ENCODE measurements at places on chromosomes 7 and 10.

DNA sequence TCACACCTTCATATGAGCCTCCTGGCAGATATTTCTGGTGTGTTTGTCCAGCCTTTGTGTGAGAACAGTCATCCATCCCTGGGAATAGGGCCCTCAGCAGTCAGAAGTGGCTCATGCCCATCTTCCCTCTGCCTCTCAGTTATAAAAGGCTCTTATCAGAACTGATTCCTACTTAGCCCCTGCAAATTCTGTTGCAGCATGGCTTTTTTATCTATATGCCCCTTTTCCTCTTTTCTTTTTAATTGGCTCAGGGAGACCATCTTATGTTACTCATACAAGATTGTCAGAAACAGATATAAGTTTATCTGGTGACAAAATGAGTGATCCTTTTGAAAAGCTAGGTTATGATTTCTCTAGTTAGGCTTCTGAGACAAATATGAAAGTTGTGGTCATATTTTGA, 194.1 kb downstream of the CREB5 start:
- no peak for DNase-seq

GRCh38 chr7:73624669-73625001, 313 bp upstream of the MLXIPL start:
- DNase-seq, result no peak

GRCh38 chr7:142496545-142496991, 238.7 kb upstream of the PRSS58 start:
- no peak for DNase-seq

DNA sequence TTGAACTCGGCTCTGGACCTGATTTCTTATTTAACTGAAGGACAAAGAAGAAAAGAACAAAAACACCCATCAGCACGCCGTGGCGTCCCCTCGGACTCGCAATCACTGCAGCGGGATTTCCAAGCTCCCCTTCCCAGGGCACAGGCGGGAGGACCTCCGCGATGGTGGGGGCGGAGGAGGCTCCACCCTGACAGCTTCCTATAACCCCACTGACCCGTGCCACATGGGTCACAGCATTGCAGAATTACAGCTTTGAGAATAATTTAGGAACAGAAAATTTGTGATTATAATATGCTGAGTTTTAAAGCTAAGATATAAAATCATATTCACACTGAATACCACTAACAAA, 129.7 kb upstream of the SEC61G start:
- DNase-seq, result no peak

DNA sequence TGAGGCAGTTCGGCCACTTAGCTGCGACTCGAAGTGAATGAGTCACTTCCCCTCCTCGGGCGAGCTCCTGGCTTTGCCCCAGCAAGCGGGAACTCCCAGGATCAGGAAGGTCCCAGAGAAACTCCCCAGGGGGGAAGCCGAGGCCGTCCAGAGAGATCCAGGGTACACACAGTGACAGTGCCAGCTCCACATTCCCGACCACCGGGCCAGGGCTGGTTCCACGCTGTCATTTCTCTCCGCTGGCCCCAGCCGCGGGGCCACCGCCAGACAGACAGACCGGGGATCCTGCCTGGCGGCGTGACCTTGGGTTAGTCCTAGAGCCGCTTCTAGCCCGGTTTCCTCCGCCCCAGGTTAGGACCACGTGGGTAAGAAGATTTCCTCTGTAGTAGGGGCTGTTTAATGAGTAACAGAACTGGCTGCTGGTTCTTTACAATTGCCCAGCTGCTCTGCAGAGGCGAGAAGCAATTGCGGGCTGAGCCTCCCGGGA, 463 bp upstream of the UPP1 start:
- DNase-seq, result peak; percentile 48

DNA sequence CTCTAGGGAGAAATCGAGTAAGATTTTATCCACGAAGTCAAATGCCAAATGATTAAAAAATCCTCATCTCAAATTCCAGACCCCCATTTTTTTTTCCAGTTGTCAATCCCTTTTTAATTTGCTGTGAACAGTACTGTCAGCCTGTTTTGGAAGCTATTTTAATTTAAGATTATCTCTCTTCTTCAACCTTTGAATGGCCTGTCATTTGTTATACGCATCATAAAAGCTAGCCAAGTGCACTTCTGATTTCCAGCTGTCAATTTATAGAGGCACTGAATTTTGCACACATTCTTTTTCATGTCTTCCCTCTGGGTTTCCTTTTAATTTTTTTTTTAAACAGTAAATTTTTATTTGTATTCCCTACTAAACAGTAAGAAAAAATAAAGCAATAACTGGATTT, 336.4 kb upstream of the HGF start:
- DNase-seq, result no peak

DNA sequence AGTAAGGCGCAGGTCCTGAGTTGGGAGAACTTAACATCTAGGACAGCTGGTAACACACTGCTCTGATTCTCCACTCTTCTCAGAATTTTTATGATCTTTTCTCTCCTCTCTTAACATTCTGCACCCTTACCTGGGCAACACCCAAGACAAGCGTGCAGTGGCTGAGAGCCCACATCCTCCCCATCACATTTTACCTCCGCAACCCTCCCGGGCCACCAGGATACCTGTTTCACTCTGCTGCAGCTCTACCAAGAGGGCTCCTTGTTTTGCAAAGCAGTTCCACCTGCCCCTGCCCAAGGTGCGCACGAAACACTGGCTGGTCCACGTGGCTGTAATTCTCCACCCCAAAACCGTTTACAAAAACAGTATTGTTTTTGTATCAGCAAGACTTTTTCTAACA, 81.5 kb downstream of the ITIH5 start:
- DNase-seq, result no peak

DNA sequence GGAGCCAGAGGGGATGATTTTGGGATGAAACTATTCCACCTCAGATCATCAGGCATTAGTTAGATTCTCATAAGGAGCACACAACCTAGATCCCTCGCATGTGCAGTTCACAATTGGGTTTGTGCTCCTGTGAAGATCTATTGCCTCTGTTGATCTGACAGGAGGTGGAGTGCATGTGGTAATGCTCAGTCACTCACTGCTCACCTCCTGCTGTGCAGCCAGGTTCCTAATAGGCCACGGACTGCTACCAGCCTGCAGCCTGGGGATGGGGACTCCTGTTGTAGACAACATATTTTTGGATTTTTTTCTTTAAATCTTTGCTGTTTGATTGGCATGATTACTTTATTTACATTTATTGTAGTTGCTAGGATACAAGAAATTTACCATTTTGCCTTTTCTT, 765.0 kb downstream of the INHBA start:
- DNase-seq, result peak; percentile 6

GRCh38 chr7:37284805-37285231, 163.8 kb downstream of the ELMO1 start:
- peak; percentile 41 for DNase-seq

- DNase-seq, result no peak
These were observed 155.5 kb downstream of the UBE2H start for GRCh38 chr7:129797214-129797789.

DNA sequence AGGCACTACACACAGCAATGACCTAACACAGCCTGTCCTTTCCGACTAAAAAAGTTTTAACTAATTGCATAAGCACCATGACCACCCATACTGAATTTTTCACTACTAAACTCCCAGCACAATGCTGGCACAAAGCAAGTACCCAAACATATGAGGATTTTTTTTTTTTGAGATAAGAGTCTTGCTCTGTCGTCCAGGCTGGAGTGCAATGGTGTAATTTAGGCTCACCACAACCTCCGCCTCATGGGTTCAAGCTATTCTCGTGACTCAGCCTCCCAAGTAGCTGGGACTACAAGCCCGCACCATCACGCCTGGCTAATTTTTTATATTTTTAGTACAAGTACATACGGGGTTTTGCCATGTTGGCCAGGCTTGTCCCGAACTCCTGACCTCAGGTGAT, 5.1 kb downstream of the UBE2H start:
- no peak for DNase-seq

DNA sequence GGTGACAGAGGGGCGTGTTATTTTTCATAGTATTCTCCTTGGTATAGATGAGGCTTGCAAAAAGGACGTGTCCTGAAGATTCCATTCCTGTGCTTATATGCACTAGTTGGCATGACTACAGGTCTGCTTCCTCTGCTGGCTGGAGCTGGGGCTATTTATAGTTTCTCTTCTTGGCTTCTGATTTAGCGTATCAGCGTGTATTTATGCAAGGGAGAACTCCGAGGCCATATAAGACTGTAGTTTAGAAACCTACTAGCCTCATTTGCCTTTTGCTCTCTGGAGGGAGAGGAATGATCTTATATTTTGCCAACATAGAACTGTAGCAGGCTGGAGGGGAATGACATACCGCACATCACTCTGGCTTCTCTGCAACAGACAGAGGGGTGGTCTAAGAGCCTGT, 39.7 kb downstream of the CACNB2 start:
- DNase-seq, result no peak

DNA sequence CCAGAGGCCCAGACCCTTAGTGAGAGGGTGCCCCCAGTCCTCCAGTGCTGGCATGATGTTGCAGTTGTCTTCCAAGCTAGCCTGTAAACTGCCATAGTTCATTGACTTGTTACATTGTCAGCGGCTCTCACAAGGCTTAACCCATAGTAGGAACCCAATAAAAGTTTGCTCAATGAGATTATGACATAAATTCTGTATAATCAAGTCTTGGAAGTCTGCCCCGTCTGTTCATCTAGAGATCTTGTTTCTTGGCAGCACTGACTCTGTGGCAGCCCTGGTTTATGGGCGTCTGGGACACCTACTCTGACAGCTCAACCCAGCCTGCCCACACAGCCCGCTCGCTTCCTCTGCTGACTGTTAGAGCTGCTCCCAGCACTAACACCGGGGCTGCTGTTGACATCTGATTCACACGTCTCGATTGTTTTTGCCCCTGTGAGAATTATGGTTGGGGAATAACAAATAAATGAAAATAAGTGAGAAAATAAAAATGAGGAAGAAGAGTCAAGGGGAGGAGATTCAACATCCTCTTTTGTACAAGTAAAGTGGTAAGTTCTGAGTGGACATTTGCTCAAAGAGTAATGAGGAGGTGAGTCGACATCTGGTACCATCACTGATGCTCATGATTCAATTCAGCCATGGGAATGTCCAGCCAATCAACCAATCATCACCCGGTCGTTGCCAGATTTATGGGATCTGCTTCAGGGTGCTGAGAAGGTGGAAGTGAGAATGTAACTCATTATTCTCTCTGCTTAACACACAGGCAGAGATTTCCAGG, 160.8 kb downstream of the SPAG6 start:
- DNase-seq, result no peak

DNA sequence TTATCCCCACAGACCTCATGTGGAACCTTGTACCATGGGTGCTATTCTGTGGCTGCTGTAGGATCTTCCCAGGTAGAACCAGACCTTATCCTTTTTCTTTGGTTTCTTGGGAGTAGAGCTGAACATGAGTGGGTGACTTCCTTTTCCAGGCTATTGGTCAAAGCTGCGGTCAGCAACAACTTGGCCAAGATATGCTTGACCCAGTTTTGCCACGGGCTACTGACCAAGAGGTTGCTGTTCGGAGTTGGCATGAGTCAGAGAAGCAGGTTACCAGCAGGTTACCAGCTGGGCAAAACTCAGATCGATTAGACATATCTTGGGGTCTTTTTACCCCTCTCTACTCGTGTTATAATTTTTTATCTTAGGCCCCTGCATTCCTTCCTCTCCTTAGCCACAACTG, 36.7 kb upstream of the HDAC9 start:
- DNase-seq, result no peak

- DNase-seq, result no peak
These were observed 28.3 kb upstream of the CLDN4 start for GRCh38 chr7:73802459-73802858.

GRCh38 chr10:129531969-129532660, 65.1 kb downstream of the MGMT start:
- DNase-seq, result no peak

- DNase-seq, result no peak
These were observed 37.1 kb upstream of the BICC1 start for GRCh38 chr10:58475322-58476277.

DNA sequence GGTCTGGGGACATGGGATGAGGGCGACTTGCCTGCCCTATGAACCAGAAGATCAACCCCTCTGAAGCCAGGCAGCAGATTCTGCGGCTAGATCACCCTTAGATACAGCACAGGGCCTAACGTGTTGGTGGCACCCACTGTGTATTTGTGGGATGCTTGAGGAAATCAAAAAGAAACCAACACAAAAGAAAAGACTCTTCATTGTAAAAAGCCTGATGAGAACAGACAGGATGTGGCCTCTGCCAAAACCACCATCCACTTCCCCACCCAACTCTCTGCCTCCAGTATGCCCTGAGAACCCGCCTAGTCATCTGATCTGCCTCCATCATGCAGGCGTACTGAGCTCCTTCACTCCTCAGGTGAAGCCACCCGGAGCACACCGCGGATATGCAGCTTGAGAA, 97.2 kb upstream of the INSYN2A start:
- no peak for DNase-seq

- DNase-seq, result no peak
These were observed 966.0 kb downstream of the LRMDA start for GRCh38 chr10:76397181-76398042.

GRCh38 chr10:43962346-43963191, 313.9 kb upstream of the ZNF32 start:
- no peak for DNase-seq

DNA sequence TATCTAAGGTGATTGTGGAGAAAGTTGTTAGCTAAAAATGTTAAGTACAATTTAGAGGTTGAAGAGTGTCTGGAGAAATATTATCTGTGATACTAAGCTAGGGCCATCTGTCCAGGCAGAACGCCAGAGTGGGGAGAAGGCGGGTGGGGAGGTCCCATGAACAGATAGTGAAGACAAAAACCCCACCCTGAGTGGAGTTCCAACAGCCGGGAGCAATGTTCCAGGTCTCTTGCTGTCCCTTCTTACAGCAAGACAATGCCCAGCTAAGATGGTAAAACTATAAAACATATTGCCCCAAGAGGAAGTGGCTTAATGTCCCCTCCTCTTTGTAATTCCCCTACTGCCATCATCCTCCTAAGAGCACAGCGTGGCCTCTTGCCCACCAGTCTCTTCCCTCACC, 10.4 kb upstream of the IL15RA start:
- DNase-seq, result no peak

GRCh38 chr10:113015201-113015600, 65.2 kb downstream of the TCF7L2 start:
- no peak for DNase-seq

DNA sequence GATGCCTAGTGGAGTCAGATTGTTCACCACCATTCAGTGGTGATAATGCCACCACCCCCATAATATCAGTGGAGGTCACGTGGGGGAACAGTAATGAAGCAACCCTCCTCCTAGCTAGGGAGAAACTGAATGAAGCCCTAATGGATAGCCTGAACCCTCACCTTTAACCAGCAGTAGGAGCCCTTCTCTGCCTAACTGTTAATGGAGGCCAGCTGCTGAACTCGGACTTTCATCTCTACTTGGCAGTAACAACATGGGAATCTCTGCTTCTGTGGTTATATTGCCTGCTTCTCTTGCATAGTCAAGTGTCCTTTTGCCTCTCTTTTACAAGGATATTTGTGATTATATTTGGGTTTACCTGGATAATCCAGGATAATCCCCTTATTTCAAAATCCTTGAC, 1097.9 kb downstream of the REEP3 start:
- DNase-seq, result no peak

GRCh38 chr10:110003524-110003885, 4.3 kb upstream of the ADD3 start:
- DNase-seq, result no peak

Data from neuronal stem cell (in vitro differentiated cells).